ENCODE measurements at places on chromosomes 5 and 9.
A peak's percentile ranks its signal among the peaks of the same experiment; 100 is the strongest.

DNA sequence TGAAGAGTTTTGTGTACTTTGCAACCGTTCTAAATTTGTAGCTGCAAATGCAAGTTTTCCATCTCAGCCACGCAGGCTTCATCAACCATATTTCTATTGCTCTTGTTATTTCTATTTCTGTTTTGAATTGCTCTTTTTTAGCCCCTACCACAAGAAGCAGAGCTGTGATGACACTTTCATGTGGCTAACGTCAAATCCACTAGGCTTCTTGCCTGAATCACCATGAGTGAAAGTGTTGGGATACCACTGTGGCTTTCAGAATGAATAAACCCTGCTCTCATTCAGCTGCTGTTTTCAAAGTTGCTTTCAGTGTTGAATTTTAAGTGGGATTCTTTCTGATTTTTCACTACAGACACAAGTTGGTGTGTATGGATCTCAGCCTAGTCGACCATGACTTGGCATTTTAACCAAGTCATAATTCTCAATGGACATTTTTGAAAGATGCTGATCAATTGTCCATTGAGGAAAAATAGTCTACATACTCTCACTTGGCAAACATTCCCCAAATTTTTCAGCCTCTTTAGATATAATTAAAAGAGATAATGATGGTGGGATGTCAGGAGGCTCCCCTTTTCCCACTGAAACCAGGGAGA is 41.0 kb upstream of the MTAP start:
- no peak for DNase-seq

- DNase-seq: no peak
Measured at GRCh38 chr5:104513121-104513602, 950.6 kb upstream of the NUDT12 start.

- no peak for DNase-seq
Measured at GRCh38 chr5:102628441-102629175, 126.5 kb upstream of the PAM start.

DNA sequence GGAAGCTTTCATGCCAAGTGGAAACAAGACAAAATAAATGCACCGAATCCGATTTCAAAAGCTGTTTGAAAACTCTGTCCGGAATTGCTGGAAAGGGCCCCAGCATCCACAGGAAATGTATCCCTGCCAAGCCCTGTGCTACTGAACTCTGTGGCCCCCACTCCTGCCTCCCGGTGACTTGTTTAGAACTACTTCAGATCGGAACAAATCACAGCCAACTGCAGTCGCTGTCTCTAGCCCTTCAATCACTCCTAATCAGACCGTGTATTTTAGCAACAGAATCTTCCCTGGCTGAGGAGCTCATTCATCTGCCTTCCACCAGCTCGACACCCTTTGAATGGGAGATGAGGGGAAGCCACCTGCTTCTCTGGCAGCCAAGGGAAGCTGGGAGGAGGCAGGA is 94.1 kb downstream of the KCNIP1 start:
- no peak for DNase-seq

DNA sequence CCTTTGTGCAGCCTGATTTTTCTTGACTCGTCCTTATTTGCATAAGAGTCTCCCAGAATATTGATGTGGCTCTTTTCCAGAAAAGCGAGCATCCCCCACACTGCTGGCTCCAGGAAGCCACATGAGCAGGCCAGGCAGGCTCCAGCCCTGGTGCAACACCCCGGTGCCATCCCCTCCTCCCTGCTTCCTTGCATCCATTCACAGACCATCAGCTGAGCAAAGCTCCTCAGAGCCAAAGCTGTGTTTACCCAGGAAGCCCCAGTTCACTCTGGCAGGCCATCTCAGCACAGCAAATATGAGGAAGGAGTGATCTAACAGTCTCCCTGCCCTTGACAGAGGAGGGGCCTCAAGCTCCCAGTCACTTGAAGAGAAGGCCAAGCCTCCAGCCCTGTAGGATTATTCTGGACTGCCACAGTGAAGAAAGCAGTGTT is 34.4 kb downstream of the INSYN2B start:
- DNase-seq: no peak

- DNase-seq: no peak
Measured at GRCh38 chr9:101716629-101717028, 21.8 kb downstream of the GRIN3A start.

- DNase-seq: no peak
Measured at GRCh38 chr9:27041746-27042145, 36.3 kb upstream of the LRRC19 start.

DNA sequence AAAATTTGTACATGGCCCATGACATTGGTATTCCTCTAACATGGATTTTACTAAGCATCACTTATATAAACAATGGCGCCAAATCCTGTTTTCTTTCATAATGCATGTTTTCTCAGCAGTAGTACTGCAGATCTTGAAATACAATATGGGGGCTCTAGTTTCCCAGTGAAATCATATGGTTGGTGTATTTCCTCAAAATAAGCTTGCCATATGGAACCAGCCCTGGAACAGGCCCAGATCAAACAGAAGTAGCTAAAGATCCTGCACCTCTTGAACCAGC is 163.9 kb downstream of the ZNF608 start:
- DNase-seq: no peak

GRCh38 chr5:72691751-72692150 is 124.7 kb upstream of the TNPO1 start:
- no peak for DNase-seq

DNA sequence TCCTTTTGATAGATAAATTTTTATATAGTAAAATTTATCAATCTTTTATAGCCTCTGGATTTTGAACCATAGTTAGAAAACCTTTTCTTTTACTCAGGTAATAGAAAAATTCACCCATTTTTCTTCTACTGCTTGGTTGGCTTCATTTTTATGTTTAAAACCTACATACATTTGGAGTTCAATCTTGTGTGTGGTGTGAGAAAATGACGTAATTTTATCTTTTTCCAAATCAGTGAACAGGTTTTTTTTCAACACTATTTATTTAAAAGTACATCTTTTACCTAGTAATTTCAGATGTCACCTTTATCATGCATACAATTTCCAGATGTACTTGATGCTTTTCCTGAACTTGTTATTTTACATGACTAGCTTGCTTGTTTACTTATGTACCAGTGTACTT is 200.2 kb downstream of the TRIM36 start:
- no peak for DNase-seq

DNA sequence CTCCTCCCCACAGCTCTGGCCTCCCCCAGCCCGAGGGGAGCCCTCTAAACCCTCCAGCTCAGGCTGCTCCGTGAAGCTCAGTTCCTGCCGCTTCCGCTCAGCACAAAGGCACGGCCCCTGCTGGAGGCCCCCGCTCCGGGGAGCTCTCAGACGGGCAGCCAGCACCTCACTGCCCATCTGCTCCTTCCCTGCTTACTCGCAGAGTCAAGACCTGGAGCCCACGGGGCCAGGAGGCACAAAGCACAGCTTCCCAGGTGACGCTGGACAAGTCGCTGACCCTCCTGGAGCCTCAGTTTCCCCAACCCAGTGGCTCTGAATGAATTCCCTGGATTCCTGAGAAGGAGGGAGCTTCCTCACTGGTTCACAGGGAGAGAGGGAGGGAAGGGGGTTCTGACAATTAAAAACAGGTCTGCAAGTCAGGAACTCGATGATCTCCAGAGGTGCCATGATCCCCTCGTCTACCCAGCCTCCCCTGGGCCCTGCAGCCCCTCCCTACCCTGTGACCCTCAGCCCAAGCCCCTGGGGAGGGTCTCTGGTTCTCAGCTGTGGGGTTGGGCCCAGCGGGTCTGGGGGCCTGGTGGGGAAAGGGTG is 36.2 kb downstream of the VAV2 start:
- peak; percentile 14 for DNase-seq

- no peak for DNase-seq
Measured at GRCh38 chr9:19456426-19456825, 47.6 kb downstream of the ACER2 start.

GRCh38 chr9:100277166-100277979 is 75.4 kb downstream of the TEX10 start:
- no peak for DNase-seq
